ENCODE measurements at places on chromosomes 4 and X.
A peak's percentile ranks its signal among the peaks of the same experiment; 100 is the strongest.

DNA sequence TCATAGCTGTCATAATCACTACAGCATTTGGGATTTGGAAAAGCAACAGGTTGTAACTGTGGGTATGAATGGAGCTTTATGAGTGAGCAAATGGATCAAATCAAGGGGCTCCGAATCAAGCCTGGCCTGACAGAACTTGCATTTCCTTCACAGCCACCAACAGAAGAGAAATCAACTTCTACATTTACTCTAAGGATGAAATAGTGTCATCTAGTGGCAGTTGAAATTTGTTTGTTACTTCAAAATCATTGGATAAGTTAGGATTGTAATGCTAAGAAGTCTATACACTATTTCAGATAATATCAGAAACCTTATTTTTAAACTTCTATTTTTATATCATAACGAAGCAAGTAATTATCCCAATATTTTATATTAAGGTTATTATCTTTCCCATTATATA is 10.7 kb upstream of the WDR17 start:
- no peak for DNase-seq

- DNase-seq, result no peak
Observed at GRCh38 chrX:33190016-33190415, 21.3 kb downstream of the DMD start.

DNA sequence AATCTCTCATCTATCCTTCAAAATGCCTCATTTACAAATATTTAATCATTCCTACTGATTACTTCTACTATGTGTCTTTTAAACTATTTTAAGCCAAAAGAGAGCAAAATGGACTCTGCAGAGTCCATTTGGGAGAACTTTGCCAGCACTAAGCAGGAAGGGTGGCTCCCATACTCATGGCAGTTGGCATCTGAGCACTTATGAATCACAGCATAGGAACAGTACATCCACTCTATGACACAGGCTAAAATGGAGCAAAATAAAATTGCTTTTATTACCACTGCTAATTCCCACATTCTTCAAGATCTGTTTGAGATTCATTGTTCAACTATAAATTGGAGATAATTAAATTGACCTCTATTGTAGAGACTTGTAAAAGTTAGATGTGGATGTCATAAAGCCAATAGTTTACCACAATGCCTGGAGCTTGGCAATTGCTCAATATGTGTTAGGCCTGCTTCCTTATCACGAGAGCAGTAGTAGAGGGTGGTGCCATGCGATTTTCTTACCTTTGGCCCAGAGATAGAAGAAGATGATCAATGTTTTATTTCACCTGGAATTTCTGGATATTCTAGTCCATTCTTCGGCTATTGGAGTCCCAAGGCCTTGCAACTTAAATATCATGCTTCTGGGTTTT is 19.1 kb downstream of the HPGD start:
- DNase-seq, result no peak

GRCh38 chrX:133435544-133436124 is 20.3 kb upstream of the GPC4 start:
- DNase-seq, result no peak

GRCh38 chr4:180169966-180170365 is 2073.2 kb upstream of the TENM3 start:
- DNase-seq, result no peak

DNA sequence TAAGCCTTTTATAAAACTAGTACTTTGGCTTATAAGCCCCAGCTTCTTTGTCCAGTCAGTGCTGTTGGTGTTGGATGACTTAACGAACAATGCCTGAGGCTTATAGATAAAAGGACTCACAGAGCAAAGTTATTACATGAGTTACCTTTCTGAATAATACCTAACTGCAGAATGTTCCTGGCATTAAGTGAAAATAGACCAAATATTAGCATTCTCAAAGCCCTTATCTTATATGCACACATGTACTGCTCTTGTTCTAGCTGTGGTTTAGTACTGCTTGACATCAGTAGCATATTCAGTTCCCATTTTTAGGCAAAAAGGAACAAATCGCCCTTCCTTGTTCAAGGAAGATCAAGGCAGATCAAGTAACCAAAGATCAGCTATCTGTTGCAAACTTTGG is 131.6 kb downstream of the ZNF330 start:
- DNase-seq, result no peak

- no peak for DNase-seq
Observed at GRCh38 chrX:129566073-129566472, 26.0 kb downstream of the OCRL start.

GRCh38 chr4:83830138-83830888 is 294.4 kb downstream of the GPAT3 start:
- no peak for DNase-seq

GRCh38 chrX:119791437-119792231 is at the start of gene RPL39:
Gene RPL39 (minus strand): TSS chrX:119791630. CDS start chrX:119791576, 54 bp downstream.
- DNase-seq, result peak; percentile 91

- DNase-seq, result no peak
Observed at GRCh38 chrX:150361070-150361776, 1.9 kb upstream of the MAMLD1 start.

DNA sequence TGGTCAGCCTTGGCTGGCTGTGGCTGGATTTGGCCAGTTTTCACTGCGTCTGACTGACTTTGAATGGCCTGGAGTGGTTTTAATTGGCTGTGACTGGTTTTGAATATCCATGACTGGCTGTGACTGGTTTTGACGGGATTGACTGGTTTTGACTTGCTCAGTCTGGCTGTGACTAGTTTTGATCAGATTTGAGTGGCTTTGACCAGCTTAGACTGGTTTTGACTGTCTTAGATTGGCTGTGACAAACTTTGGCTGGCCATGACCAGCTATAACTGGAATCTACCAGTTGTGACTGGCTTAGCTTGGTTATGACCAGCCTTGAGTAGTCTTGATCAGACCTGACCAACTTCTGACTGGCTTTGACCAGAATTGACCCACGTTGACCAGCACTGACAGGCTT is 168.4 kb upstream of the AMOT start:
- no peak for DNase-seq

GRCh38 chrX:153864101-153864500 is 21.9 kb downstream of the L1CAM start:
- DNase-seq, result no peak

DNA sequence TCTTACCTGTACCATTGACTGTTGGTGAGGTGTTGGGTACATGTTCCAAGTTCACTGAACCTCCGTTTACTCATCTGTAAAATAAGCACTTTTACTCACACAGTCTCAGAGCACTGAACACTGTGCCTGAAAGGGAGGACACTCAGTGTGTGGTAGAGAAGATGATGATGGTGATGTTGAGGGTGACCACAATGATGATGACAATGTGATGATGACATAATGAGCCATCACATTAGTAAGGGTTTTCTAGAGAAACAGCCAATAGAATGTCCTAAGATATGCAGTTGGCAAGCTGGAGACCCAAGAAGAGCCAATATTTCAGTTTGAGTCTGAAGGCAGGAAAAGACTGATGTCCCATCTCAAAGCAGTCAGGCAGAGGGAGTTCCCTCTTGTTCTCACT is 315.4 kb upstream of the IGFBP7 start:
- no peak for DNase-seq

DNA sequence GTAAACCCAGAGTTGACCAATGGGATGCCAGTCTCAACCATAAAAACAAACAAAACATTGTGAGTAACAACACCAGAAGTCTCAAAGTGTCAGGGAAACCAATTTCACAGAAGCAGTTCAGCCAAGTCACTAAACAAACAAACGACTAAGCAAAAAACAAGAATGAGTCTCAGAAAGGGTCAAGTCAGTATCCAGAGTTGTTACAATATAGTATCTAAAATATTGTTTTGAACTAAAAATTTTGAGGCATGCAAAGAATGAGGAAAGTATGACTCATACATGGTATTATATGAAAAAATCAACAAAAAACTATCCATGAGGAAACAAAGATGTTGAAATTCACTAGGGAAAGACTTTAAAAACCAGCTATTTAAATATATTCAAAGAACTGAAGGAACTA is 70.6 kb downstream of the AR start:
- no peak for DNase-seq

- DNase-seq, result peak; percentile 57
Observed at GRCh38 chr4:26858947-26859401, 1.7 kb upstream of the STIM2 start.

GRCh38 chr4:47567511-47567910 is 82.4 kb downstream of the ATP10D start:
- DNase-seq, result no peak

- DNase-seq, result no peak
Observed at GRCh38 chr4:44146516-44146915, 302.1 kb downstream of the KCTD8 start.

DNA sequence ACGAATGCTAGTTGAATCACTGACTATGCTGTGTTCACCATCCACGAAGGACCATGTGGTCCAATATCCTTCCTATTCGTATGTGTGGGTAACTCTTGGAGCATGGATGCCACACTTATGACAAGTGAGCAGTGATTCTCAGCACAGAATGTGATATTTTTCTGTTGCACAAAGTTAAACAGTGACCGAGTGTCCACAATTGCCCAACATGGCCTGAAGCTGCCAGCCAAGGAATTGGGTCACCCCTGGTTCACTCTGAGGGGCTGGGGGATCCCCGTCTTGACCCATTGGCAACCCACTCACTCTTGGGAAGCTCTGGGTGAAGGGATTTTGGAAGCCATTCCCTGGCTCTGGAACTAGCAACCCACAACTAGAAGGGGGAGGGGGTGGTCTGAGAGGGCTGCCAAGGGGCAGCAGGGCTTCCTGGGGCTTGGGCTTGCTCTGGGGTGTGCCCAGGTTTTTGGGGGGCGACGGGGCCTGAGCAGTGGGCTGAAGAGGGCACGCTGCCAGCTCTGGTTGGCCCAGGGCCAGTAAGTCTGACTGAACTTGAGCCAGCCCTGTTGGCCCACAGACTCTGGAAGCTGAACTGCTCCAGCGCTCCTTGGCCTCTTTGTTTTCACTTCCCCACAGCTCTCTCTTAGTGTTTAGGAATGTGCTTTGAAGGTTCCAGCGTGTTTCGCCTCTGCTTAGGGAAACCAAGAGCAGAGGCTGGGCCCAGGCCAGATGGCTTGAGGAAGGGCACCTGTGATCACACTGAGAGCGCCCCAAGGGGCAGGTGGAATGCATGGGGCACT is 43.1 kb upstream of the BCOR start:
- DNase-seq, result no peak

- peak; percentile 89 for DNase-seq
Observed at GRCh38 chr4:25928379-25929297, 14.6 kb downstream of the SMIM20 start.

DNA sequence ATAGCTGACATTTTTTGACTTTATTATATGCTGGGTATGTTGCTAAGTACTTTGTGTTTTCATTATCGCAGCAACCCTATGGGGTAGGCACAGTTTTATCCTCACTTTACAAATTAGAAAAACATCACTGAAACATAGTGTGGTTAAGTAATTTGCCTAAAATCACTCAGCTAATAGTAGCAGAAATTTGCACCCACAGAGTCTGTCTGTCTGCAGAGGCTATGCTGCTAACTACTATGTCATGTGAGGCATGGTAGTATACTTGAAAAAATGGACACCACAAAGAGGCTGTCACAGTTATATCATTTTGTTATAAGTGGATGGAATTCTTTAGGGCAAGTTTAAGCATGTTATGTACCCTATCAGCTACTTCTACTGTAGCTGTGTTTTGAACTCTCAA is 69.0 kb downstream of the STAG2 start:
- DNase-seq, result no peak

- DNase-seq, result no peak
Observed at GRCh38 chr4:22483551-22483981, 32.3 kb downstream of the ADGRA3 start.

DNA sequence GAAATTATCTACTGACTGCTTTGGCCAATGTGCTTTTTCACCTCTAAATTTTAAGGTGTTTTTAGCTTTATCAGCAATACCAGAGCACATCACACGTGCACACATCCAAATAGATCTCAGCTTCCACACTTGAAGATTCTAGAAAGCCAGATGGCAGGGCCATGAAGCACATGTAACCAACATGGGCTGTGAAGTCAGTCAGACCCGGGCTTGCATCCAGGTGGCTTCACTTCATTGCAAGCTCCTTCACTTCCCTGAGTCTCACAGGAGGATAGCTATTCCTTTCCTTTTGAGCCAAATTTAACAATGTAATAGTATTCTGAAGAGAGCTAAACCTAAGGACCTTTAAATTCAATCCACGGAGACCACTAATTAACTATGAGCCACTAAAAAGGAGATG is 86.5 kb downstream of the SH3RF1 start:
- DNase-seq, result no peak

GRCh38 chr4:34643476-34643875 is 1600.8 kb downstream of the ARAP2 start:
- no peak for DNase-seq

DNA sequence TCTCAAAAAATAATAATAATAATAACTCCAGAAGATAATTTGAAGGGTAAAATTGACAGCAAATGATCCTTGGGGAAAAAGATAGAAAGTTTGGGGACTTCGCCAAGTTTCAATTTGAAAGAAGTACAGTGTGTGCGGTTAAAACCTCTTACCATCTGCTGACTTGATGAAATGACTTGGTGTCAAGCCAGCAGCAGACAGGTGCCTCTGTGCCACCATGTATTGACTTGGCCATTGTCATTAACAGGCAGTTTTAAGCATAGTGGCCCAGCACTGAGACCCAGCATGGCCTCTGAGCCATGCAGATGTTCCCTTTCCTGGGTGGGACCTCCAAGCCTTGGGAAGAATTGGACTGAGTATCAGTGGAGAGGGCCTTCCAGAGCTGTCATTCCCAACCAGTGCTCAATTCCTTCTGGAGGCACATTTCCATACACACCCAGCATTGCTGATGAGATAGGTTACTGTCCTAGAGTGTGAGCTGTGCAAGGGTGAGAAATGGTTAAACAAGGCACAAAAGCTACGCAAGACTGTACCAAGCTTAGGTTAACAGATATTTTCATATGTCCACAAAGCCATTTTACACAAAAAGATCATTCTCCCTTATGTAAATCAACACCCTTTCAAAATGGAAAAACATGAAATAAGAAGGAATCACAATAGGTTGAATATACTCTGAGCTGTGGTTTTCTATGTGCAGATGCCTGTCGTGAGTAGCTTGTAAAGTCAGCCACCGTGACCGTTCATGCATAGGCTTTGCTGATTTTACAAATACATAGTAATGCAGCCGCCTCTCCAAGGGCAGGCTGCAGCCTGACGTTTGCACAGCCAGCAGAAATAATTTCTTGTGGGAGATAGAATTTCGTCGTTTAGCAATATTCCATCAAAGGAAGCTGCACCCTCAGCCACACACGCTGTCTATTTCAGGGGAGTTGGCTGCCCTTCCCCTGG is 59.4 kb upstream of the FBXW7 start:
- DNase-seq, result peak; percentile 49

GRCh38 chr4:183401473-183401872 is 43.0 kb upstream of the CDKN2AIP start:
- DNase-seq, result no peak

DNA sequence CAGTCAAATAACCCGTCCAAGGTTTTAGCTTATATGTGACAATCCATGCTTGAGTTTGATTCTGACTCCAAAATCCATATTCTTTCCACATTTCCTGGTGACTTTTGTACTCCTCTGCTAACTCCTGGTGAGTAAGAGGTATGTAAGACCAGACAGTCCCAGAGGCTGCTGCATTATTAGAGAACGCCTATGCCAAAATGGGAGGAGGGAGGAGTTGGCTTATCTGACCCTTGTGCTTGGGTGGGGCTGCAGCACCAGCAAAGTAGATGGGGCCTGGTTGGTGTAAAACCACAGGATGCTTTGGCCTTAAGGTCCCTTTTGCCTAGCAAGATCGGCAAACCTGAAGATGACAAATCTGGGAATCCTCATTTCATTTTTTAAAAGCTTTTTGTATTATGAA is 9.1 kb upstream of the RNF212 start:
- no peak for DNase-seq

Measured in NCI-H1417 (cell line).